EL (cell line): ENCODE measurements at places on chromosomes 7 and 10.
A peak's percentile ranks its signal among the peaks of the same experiment; 100 is the strongest.

DNA sequence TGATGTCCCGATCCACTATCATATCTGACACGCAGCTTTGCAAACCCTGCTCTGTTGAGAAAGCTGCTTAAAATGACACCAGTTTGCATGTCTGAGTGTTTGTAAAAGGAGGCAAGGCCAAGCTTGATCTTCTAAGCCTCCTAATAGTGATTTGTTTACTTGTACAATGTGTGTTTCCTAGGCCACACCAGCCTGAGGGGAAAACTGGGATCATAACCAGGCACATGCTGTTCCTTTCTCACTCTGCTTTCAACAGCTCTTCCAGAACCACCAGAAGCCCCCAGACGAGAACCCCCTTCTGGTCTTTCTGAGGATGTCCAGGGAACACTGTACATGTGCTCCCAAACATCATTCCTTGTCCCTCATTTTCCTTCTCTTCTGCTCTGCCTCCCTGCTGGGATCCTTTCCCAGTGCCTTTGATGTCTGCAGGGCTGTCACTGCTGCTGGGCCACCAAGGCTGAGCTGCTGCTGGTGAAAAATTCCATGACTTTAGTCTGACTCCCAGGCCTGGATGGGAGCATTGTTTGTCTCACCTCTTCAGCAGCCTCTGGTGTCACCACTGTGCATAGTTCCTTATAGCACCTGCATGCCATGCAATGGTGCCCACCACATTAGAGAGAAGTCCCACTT is 4.0 kb upstream of the LGI1 start:
- DNase-seq, result no peak

DNA sequence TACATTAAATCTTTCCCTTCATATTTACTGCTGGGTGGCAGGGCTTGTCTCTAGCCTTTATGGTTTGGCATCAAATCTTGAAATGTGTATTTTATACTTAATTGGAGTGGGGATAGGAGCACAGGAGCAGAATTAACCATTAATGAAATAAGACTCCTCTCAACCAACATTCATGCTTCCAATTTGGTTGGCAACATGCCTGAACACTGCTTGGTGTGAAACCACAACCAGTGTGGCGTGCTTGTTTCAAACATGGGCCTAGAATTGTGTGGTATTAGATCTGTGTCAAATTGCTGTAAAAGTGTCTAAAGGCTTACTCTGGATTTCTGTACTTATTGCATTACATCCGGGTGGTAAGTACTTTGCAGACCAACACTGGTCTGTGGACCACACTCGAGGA is 25.1 kb upstream of the VPS41 start:
- no peak for DNase-seq

GRCh38 chr7:138226001-138226476 is 149.8 kb downstream of the AKR1D1 start:
- DNase-seq, result peak; percentile 73

DNA sequence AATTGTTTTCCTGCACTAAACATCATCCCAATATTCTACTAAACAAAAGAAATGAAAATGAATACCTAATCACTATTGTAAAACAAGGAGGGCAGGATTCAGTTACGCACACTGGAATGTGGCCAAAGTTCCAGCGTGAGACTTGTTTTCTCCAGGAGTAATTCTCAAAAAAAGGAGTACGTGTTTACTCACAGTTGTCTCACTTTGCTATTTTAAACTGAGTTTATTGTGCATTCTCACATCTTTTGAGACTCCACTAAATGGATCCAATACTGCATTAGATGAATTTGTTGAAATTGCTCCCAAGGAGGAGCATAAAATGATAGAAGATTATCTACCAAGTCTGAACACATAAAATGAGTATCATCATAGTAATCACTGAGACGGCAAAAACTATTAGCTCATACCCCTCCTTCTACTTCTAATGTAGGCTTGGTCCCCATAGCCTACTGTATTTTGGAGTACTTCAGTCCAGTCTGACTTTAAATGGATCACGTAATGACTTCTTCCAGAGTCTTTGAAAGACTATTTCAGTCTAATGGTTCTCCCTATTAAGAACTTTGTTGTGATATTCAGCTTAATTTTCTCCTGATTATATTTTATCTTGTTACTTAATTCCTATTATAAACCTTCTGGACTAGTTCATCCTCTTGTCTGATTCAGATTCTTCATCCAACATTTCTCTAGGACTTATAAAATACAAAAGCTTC is 3.8 kb downstream of the GRM3 start:
- no peak for DNase-seq

GRCh38 chr10:22340329-22341189 is 4.7 kb upstream of the SPAG6 start:
- DNase-seq, result peak; percentile 79
